ENCODE measurements at places on chromosomes 7 and 10.

- no peak for DNase-seq
Observed at GRCh38 chr7:30091987-30092386, 42.8 kb upstream of the MTURN start.

GRCh38 chr10:11197266-11197712, 179.6 kb downstream of the CELF2 start:
- no peak for DNase-seq

DNA sequence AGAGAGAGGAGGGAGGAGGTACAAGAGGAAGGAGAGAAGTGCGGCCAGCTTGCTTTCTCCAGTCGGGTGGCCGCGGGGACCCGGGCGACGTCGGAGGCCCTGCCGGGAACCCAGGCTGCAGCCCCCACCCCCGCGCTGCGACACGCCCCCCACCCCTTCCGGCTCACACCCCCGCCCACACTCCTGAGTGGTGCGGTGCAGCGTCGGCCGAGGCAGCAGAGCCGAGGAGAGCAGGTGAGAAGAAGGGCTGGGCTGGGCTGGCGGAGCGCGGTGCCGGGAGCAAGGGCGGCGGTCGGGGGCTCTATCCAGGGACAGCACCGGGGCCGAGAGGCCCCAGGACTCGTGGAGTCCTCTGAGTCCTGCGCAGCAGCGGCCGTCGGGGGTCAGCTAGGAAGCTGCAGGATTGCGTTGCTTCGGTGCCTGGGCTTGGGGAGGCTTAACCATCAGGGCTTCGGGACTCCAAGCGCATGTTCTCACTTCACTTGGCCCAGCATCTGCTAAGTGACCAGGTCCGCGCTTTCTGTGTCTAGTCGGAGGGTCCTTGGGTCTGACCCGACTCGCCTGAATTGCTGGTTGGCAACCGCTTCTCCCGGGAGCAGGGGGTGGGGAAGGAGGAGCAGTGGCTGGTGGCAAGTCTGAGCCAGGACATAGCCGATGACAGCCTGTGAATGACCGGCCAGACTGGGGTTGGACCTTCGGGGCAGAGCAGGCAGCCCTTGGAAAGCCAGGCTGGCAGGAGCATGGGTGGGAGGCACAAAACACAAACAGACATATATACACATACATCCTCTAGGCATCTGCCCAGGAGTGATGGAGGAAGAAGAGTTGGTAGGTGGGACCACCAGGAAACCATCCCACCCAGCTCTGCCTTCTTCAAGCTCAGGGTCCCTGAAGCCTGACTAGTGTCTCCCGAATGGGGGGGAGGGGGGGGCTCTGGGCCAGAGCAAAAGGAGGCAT, 683 bp downstream of the CHAT start:
- DNase-seq, result peak; percentile 37

DNA sequence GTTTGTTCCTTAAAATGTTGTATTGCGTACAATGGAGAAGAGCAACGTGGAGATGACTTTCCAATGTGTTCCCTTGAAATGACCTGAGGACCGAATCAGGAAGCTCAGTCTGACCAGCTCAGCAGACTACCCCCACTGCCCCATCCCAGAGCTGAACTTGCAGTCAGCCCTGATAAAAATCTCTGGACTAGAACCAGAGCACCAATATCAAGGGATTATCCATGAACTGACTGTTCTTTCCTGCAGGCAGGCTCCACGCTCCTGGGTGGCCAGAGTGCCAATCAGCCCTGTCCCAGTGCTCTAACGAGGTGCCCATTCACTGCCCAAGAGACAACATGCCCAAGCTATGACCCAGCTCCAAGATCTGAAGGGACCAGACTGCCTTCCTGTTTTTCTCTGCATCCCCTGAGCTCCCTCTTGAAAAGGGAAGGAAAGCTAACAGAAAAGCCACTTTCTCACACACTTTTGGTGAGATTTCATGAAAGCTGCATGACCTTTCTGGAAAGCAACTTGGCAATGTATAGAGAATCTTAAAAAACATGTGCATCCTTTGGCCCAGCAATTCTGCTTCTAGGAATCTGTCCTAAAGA, 130.2 kb downstream of the KCNMA1 start:
- no peak for DNase-seq

GRCh38 chr10:100504096-100504495, 15.6 kb downstream of the SEC31B start:
- no peak for DNase-seq

GRCh38 chr10:30488316-30488715, 54.3 kb downstream of the MAP3K8 start:
- no peak for DNase-seq

DNA sequence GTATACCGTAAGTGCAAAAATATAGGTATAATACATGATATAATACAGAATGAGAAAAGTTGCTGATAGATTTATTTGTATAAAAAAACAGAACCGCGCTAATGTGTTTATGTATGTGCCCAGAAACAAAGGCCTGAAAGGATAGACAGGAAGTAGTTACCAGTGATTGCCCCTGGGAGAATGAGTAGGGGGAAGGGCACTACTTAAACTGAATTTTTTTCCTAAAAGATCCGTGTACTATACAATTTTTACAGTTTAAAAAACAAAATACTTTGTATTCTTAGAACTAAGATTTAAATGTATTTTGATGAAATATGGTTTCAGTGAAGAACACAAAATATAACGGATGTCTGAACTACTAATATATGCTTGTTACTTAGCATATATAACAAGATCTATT, 2.9 kb downstream of the IPMK start:
- DNase-seq, result peak; percentile 20

- DNase-seq, result no peak
Observed at GRCh38 chr7:143222782-143223181, 945 bp downstream of the TAS2R40 start.

GRCh38 chr10:8060010-8060703, 5.7 kb downstream of the GATA3 start:
- peak; percentile 67 for DNase-seq

DNA sequence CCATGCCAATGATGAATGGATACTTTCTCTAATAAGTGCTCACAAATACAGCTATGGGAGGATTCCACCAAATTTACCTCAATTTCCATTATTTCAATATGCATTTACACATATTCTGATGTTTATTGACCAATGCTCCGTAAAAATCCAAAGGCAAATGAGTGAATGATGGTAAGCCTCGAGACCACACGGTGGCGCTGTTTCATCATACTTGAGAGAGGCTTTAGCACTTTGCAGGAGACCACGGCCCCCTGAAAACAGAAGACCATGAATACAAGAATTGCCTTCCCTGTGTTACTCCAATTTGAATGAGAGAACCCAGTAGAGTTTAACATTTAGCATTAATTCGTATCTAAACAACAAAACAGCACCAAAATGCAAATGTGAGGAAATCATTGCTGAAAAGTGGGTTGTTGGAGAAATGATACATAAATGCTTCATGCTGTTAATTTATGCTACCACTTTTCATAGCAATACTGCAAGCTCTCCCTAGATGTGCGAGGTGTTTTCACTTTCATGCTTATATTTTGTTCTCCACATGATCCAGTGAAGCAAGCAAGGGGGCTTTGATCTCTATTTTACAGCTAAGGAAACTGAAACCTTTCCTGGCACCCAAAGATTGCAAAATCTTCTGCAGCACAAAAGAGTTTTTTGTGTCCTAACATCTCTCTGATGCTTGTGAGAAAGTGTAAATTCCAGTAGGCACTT, 35.4 kb downstream of the TRIL start:
- DNase-seq, result peak; percentile 79

DNA sequence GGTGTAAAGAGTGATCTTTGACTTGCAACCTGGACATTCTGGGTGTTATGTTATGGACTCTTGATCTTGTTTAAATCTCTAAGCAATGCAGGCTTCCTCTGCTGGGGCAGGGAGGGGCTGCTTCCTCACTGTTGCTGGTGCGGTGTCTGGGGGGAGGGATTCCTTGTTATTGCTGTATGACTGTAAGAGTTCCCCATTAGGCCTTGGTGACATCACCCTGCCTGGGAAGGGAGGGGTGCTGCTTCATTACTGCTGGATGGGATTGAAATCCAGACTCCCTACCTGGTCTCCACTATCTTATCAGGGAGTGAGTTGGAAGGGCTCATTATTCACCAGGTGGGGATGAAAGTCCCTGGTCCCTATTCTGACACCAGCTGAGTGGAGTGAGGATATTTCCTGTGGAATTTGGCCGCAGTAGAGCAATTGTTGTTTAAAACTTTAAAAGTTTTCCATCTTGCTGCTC, 8.8 kb downstream of the OGDH start:
- no peak for DNase-seq

- no peak for DNase-seq
Observed at GRCh38 chr7:82012453-82012852, 242.6 kb upstream of the HGF start.

- DNase-seq, result no peak
Observed at GRCh38 chr10:92142949-92143348, 147.9 kb downstream of the CPEB3 start.

GRCh38 chr7:97174303-97174702, 56.8 kb downstream of the SDHAF3 start:
- DNase-seq, result no peak

DNA sequence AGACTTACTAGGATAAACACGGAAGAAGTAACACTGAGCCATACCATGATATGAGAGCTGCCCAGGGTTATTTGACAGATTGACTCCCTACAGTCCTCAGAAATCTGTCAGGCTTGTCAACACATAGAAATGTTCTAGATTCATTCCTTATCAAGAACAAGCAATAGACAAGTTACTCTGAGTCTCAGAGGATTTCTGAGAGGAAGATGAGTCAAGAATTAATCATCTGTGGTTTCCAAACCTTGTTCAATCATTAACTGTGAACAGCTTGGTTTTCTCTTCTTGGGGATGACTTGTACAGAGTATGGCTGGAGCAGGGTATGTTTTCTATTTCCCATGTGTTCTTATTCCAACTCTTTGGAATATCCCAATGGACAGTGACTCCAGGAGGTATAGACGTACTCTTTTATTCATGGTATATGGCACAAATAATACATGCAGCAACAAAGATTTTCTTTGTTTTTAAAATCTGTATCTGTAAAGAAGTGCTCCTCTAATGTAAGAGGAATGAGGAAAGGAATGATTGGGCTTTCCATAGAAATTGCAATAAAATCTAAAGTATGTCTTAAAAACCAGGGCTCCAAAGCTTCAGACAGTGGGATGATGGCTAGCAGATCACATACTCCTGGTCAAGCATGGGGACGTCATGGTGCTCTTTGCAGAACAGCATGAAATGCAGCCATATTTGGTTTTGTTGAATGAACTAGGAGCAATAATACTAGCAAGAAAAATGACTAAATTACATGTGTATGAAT, 11.9 kb upstream of the SFR1 start:
- no peak for DNase-seq

- DNase-seq, result no peak
Observed at GRCh38 chr7:47354831-47355541, 226.9 kb downstream of the TNS3 start.

- no peak for DNase-seq
Observed at GRCh38 chr7:45582868-45583277, 8.7 kb downstream of the ADCY1 start.

DNA sequence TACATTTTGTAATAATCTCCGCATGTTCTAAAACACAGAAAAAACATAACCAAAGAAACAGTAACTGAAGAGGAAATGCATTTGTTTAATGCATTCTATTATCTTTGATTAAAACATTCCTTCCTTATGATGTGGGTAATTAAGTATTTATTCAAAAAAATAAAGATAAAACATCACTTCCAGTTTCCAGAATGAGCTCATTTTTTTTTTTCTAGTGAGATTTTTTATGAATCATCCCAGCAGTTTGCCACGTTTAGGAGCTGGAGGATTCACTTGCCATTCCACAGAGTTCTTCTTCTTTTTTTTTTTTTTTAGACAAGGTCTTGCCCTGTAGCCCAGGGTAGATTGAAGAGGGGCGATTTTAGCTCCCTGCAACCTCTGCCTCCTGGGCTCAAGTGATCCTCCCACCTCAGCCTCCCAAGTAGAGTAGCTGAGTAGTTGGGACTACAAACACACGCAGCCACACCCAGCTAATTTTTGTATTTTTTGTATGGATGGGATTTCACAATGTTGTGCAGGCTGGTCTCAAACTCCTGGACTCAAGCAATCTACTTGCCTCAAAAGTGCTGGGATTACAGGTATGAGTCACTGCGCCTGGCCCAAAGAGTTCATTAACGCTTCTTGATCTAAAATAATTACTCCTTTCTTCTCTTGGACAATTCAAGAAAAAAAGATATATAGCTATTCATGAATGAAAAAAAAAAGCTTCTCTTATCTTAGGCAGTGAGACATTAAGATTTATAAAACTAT, 177.3 kb downstream of the DKK1 start:
- DNase-seq, result no peak

GRCh38 chr7:36784991-36785940, 61.0 kb upstream of the AOAH start:
- DNase-seq, result no peak

- DNase-seq, result no peak
Observed at GRCh38 chr7:22669692-22670421, 57.1 kb upstream of the IL6 start.
